ENCODE measurements at places on chromosomes 16 and 17.

GRCh38 chr17:60154616-60155426, 5.0 kb downstream of the CA4 start:
- DNase-seq: peak; percentile 57

GRCh38 chr16:5502467-5502869, 404.9 kb upstream of the EEF2KMT start:
- peak; percentile 74 for DNase-seq

GRCh38 chr17:64128787-64129514, 993 bp downstream of the ERN1 start:
- no peak for DNase-seq

DNA sequence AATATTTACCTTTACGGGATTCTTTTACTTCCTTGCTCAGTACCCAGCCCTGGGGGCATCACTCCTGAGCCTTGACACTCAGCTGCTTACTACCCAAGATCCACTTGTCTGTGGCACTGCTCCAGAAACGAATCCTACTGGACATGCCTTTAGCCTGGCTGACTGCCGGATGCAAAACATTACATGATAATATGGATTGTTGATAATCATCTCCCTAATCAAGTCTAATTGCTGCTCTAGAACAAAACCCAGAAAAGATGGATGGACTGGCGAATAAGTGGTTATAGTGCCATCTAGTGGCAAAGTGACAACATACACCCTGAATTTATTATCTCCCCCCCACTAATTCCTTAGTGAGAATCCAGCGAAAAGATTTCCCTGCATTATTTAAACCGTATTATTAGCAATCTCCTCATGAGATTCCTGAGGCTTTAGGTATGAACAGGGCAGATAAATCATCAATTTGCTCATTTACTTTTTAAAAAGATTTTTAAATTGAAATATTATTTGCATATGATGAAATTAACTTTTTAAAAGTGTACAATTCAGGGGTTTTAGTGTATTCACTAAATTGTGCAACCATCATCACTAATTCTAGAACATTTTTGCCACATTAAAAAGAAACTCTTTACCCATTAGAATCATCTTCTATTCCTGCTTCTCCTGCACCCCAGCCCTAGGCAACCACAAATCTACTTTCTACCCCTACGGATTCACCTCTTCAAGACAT, 61.6 kb downstream of the RGS9 start:
- peak; percentile 82 for DNase-seq

DNA sequence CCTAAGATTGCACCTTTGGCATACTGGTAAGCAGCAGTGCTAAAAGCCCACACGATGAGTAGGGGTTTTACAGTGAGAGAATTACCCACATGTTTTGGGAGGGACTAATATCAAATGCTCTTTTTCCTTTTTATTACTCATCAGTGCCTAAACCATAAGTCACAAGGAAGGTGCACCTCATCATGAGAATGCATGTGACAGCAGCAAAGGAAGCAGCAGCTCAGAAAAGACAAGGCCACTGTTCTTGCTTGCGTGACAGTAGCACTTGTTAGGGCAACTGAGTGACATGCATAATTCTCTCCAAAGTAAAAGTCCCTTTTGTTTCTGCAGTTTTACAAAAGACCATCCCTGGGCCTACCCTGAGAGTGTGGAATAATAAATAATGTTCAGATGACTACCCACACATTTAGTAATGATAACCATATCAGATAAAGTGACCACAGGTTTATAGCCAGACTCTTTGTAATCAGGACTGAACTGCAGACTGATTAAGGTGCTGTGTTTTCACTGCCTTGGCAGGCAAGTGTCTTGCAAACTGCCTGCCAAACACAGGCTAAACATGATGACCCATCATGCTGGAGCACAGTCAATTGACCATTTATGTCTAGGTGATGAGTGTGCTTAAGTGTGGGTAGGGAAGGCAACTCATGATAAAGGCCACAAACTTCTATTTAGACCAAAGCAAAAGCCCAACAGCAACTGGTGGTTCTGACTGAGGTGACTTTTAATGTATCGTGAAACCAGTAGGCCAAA, 1751.4 kb downstream of the TP53TG3F start:
- DNase-seq: no peak

GRCh38 chr17:58331815-58332777, 3.5 kb upstream of the TSPOAP1 start:
- DNase-seq: peak; percentile 50

GRCh38 chr17:45313996-45314740, 2.7 kb downstream of the MAP3K14 start:
- DNase-seq: no peak

DNA sequence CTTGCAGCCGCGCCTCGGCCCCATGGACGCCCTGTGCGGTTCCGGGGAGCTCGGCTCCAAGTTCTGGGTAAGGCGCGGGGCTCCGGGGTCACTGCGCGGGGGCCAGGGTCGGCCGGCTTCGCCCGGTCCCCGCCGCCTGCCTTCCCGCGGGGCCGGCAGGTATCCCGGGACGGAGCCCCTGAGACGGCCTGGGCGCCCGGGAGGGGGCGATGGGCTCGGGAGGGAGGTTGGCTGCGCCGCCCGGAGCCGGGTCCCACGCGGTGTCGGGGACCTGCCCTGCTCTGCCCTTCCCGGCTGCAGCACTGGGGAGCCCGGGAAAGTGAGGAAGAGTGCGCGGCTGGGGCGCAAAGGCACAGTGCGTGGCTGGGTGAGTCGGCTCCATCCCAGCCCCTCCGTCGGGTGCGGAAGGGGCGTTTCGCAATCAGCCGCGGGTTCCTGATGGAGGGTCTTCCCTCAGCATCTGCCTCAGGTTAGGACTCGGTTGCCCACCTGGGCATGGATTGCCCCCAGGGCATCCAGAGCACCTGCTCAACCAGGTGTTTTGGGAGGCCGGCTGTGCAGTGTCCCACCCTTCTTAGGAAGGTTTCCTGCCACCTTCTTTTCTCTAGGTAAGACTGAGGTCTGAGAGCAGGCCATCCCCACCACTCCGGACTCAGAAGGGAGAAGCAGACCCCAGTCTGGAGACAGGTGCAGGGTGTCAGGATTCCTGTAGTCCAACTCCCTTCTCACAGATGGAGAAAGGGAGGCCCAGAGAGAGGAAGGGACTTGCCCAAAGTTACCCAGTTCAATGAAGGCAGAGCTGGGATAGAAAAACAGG, 442 bp downstream of the ABCC3 start:
- DNase-seq: peak; percentile 91

GRCh38 chr16:60945225-60945624, 1091.0 kb downstream of the CDH8 start:
- DNase-seq: peak; percentile 35

DNA sequence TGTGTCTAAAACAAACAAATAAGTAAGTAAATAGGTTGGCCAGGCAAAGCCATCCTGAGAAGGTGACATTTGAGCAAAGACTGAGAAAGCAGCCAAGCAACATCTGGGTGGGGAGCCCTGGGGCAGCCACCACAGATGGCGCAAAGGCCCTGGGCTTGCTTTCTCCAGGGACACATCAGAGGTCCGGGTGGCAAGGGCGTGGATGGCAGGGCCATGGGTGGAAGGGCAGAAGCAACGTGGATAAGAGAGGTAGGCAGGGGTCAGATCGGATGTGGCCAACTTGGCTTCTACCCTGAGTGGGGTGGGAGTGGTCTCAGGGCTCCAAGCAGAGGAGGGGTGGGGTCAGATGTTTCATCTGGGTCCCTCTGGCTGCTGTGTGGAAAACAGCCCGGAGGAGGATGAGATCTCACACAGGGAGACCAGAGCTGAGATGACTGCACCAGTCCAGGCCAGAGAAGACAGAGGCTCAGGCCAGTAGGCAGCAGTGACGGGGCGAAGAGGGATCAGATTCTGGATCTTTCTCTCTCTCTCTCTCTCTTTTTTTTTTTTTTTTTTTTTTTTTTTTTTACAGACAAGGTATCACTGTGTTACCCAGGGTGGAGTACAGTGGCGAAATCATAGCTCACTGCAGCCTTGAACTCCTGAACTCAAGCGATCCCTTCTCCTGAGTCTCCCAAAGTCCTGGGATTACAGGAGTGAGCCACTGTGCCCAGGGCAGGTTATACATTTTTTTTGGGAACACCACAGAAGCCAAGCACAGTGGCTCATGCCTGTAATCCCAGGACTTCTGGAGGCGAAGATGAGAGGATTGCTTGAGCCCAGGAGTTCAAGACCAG, 6.1 kb upstream of the SPN start:
- peak; percentile 67 for DNase-seq
